ENCODE measurements at places on chromosomes 5 and 9.

DNA sequence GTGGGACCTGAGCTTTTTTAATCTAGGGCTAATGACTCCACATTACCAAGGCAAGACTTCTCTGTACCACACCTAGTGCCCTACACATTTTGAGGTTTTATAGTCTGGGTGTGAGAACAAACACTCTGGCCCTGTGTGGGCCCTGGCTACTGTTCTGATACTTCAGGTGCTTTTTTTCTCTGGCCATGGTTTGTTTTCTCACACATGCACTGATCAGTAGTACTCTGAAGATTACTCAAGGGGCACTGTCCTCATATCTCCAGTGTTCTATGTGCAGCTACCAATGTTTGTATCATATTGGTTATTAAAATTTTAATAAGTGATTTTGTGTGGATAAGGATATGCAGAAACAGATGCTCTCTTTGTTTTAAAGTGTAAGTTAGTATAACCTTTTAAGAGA lies 5.9 kb upstream of the C9orf40 start:
- H3K27ac ChIP-seq, result no peak overlapping the region
- H3K36me3 ChIP-seq, result no peaks in the 10 kb centered on the region
- no peak overlapping the region for H3K4me3 ChIP-seq

DNA sequence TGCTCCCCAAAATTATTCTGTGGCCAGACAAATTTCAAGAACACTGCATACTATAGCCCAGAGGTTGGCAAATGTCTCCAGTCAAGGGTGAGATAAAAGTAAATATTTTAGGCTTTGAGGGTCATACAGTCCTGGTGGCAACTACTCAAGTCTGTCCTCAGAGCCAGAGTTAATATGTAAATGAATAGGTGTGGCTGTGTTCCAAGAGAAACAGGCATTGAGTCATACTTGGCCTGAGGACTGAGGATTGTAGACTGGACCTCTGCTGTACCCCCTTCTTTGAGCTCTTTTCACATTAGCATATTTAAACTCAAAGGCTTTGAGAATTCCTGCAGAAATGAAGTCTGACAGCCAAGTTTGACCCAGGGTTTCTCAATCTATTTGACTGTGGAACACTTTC lies 129.2 kb upstream of the PTCH1 start:
- H3K27me3 ChIP-seq, result no peaks in the 10 kb centered on the region
- no peak for DNase-seq
- H3K36me3 ChIP-seq, result no peaks in the 10 kb centered on the region
- no peak overlapping the region for H3K4me3 ChIP-seq
- H3K4me1 ChIP-seq, result no peaks in the 10 kb centered on the region

- H3K4me1 ChIP-seq, result no peaks in the 10 kb centered on the region
- no peak overlapping the region for H3K4me3 ChIP-seq
- DNase-seq, result no peak
- H3K27me3 ChIP-seq, result peaks cover 11% of the 10 kb centered on the region
- H3K36me3 ChIP-seq, result no peaks in the 10 kb centered on the region
Observed at GRCh38 chr5:176816043-176816745, 5.8 kb downstream of the UNC5A start.

DNA sequence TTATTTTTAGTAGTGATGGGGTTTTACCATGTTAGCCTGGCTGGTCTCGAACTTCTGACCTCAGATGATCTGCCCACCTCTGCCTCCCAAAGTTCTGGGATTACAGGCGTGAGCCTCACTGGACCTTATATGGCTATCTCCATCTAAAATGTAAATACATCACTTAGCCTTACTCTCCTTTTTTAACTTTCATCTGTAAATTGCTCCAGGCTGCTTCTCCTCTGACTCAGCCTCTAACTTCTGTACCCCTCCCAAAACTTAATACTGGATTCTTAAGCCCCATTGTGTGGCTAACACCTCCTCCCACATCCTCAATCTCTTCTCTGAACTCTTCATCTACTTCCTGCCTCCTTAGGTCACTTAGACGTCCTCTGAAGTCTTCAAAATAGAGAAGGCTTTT lies 4.0 kb downstream of the SNX30 start:
- DNase-seq, result no peak
- H3K4me3 ChIP-seq, result no peak overlapping the region
- H3K27me3 ChIP-seq, result no peaks in the 10 kb centered on the region
- peak overlapping the region; percentile 71 for H3K27ac ChIP-seq

- H3K36me3 ChIP-seq, result no peaks in the 10 kb centered on the region
- no peak overlapping the region for H3K4me3 ChIP-seq
- H3K27ac ChIP-seq, result no peak overlapping the region
- H3K4me1 ChIP-seq, result no peaks in the 10 kb centered on the region
- DNase-seq, result no peak
- no peaks in the 10 kb centered on the region for H3K27me3 ChIP-seq
Observed at GRCh38 chr5:56507351-56507930, 274.3 kb upstream of the ANKRD55 start.

DNA sequence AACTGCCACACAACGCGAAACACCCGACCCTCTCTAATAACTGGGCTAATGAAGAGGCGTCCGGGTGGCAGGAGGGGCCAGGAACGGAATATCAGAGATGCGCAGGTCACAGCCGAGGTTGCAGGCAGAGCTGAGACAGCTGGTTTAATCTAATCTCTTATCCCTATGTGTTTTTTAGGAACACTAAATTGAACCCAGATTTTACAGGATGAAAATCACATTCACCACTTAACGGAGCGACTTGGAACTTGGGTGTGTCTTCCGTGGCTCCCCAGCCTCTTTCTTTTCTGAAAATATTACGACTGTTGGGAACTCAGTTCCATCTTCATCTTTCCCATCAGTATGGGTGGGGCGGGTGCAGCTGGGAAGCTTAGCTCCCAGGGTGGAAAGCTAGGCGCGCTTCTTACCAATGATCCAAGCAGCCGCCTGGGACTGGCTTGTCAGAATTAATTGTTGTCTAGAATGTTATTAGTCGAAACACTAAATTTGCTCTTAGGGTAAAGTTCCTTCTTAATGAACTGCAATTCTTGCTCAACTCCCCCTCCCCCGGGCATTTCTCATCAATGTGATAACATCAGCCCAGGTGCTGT lies 92.5 kb downstream of the IRX2 start:
- H3K27me3 ChIP-seq, result no peaks in the 10 kb centered on the region
- DNase-seq, result no peak
- no peak overlapping the region for H3K4me3 ChIP-seq
- H3K36me3 ChIP-seq, result no peaks in the 10 kb centered on the region
- no peaks in the 10 kb centered on the region for H3K4me1 ChIP-seq

DNA sequence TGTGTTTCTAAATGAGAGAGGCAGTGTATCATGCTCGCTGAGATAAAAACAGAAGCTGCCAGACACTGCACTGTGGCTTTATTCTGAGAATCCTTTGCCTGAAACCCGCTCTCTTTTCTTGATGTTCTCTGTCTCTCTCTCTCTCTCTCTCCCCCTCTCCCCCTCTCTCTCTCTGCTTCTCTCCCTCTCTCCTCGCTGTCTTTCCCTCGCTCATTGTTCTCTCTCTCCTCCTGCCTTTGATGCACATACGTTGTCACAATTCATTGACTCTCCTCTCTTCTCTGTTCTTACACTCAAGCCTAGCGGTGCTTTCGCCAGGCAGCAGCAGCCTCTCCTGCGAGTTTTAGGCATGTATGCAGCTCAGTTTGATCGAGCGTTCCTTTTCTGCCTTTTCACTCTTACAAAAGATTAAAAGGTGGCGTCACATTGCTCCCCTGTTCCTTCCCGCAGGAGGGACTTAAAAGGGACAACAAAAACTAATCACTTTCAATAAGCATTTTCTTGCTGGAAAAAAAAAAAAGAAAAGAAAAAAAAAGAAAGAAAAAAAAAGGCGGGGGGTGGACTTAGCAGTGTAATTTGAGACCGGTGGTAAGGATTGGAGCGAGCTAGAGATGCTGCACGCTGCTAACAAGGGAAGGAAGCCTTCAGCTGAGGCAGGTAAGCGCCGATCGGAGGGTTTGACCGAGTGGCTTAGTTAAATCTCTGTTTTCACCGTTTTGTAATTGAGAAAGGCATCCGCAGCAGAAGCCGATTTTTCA lies 717.9 kb upstream of the WWC1 start:
- H3K4me1 ChIP-seq, result no peaks in the 10 kb centered on the region
- H3K4me3 ChIP-seq, result peak overlapping the region; percentile 26
- no peaks in the 10 kb centered on the region for H3K36me3 ChIP-seq
- DNase-seq, result no peak

GRCh38 chr5:83375049-83375745 lies 96.3 kb upstream of the VCAN start:
- peak overlapping the region; percentile 62 for H3K27ac ChIP-seq
- no peak overlapping the region for H3K4me3 ChIP-seq
- DNase-seq, result no peak

DNA sequence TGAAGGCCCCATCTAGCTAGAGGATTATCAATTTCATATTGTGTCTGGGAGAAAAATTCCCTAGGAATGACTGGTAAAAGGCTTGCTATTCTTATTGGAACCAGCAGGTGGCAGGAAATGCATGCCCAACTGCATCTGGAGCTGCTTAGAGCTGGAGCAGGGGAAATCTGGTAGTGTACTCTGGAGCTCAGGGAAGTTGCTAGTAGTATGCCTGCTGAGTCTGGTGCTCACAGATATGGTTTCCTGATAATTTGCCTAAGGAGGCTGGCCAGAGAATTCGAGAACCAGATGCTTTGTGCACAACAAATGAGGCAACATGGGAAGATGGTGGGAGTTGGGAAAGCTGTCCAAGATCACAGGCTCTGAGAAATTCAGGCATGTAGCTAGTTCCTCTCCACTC lies 53.7 kb downstream of the G3BP1 start:
- DNase-seq, result peak; percentile 35
- H3K27me3 ChIP-seq, result no peaks in the 10 kb centered on the region
- no peak overlapping the region for H3K4me3 ChIP-seq
- no peaks in the 10 kb centered on the region for H3K36me3 ChIP-seq
- H3K4me1 ChIP-seq, result no peaks in the 10 kb centered on the region

- DNase-seq, result no peak
- H3K27ac ChIP-seq, result no peak overlapping the region
- H3K4me3 ChIP-seq, result no peak overlapping the region
- H3K36me3 ChIP-seq, result no peaks in the 10 kb centered on the region
Observed at GRCh38 chr5:152147286-152147685, 222.6 kb upstream of the GLRA1 start.

DNA sequence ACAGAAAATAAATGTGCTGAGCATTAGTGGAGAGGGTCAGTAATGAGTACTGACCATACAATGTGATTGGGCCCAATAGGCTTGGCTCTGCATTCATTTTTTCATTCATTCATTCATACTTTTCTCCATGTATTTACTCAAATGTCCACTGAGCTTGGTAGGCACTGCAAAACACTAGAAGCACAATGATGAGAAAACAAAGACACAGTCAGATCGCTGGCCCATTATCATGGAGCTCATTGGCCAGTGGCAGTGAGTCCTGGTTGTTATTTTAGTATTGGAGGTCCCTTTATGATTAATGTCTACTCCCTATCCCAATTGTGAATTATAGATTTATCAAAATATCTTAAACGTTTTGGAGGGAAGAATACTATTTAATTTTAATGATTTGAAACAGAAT lies 1079.7 kb upstream of the DMAC1 start:
- no peaks in the 10 kb centered on the region for H3K27me3 ChIP-seq
- no peak for DNase-seq
- no peak overlapping the region for H3K4me3 ChIP-seq
- no peak overlapping the region for H3K27ac ChIP-seq
- no peaks in the 10 kb centered on the region for H3K4me1 ChIP-seq
- no peaks in the 10 kb centered on the region for H3K36me3 ChIP-seq

DNA sequence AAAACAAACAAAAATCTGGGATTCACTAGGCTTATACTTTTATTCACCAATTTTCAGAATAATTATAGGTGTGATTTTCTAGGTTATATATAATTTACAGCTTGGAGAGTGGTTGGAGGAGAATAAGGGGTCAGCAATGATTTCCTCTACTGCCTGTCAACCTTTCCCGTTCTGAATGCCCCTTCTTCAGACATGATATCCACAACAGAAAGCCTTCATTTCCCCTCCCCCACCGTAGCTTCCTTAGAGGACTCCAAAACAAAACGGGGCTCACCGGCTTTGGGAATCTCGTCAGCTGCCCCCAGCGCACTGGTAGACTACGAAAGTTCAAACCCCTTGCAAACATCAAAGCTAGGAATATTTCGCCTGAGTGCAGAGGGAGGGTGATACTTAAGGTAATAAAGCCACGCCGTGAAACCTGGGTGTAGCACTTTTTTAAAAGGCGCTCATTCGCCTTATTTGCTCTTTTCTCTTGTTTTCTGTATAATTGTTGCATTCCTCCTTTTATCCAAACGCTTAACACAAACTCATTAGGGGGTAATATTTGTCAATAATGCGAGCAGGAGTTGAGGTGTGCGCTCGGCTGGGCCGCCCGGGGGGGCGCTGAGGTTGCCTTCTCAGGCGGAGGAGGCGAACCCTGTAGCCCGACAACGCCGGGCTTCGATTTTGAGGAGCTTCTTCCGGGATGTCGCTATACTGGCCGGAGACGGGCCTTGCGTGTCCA lies 2.4 kb downstream of the OTP start:
- no peaks in the 10 kb centered on the region for H3K36me3 ChIP-seq
- H3K27me3 ChIP-seq, result peaks cover 7% of the 10 kb centered on the region
- no peak overlapping the region for H3K4me3 ChIP-seq
- no peaks in the 10 kb centered on the region for H3K4me1 ChIP-seq
- H3K27ac ChIP-seq, result no peak overlapping the region

- H3K4me3 ChIP-seq, result peak overlapping the region; percentile 66
- no peaks in the 10 kb centered on the region for H3K36me3 ChIP-seq
- peaks cover 27% of the 10 kb centered on the region for H3K4me1 ChIP-seq
- no peaks in the 10 kb centered on the region for H3K27me3 ChIP-seq
- no peak for DNase-seq
Observed at GRCh38 chr9:137029058-137029936, 1.3 kb upstream of the ABCA2 start.

GRCh38 chr5:172167895-172168294 lies 20.1 kb downstream of the STK10 start:
- peaks cover 4% of the 10 kb centered on the region for H3K4me1 ChIP-seq
- H3K4me3 ChIP-seq, result no peak overlapping the region

DNA sequence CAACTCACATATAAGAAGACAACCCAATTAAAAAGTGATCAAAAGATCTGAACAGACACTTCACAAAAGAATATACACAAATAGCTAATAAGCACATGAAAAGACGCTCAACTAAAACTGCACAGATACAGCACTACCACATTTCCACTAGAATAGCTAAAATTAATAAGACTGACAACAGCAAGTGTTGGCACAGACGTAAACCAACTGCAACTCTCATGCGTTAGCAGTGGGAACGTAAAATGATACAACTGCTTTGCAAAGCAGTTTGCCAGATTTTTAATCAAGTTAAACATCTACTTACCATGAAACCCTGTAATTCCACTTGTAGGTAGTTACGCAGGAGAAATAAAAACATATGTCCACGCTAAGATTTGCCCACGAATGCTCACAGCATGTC lies 9.0 kb downstream of the SEMA4D start:
- H3K27ac ChIP-seq, result no peak overlapping the region
- no peaks in the 10 kb centered on the region for H3K36me3 ChIP-seq
- no peaks in the 10 kb centered on the region for H3K27me3 ChIP-seq
- no peak for DNase-seq
